ENCODE measurements at places on chromosomes 7 and 10.

DNA sequence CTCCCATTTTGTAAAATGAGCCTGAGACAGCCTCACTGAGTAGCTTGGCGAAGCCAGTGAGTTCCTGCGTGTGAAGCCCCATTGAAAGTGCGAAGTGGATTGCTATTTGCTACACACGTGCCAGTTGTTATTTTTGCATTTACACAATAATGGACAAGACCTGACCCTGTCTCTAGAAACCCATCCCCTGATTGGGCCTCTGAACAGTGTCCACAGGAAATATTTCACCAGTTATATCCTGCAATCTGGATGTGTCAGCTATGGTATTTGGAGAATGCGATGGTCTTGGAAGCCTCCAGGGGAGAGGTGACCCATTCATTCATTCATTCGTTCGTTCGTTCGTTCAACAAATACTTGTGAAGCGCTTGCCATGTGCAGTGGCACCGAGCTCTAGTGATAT, 37.1 kb downstream of the COL13A1 start:
- no peak for DNase-seq

- no peak for DNase-seq
These were observed 206.1 kb downstream of the RAMP3 start for GRCh38 chr7:45363669-45364068.

DNA sequence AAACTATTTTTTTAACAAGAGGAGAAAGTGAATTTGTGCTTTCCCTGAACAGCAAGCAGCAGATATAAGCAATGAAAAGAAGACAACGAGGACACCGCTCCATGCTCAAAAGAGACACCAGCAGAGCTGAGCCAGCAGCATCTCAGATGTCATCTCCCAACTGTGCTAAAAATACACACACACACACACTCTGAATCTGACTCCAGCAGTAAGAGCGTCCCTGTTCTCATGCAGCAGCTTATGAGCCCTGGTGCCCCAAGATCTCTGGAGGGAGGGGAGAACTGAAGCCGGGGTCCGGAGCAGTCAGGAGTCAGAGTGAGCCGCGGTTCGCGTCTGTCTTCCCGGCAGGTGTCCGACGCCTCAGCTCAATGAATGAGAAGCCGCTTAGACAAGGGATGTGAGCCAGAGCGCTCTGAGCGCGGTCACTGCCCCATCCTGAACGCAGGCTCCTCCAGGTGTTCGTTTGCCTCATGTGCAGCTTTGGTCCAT, 49.2 kb downstream of the SVIL start:
- no peak for DNase-seq

GRCh38 chr10:99461230-99461629, 30.8 kb upstream of the GOT1 start:
- DNase-seq = no peak

DNA sequence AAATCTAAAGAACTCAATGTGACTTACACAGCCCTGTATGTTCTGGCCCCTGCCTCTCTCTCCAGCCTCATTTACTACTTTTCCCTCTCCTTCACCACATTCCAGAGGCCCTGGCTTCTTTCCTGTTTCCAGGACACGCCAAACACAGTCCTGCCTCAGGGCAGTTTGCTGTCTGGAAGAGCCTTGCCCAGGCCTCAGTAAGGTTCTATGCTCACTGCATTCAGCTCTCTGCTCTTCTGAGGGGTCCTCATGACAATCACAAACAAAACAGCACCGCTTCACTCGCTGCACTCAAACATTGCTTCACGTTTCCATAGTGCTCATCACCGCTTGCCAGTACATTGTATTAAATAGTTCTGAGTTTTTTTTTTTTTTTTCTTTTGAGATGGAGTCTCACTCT, 35.1 kb upstream of the GARS1 start:
- no peak for DNase-seq

- no peak for DNase-seq
These were observed 159.7 kb downstream of the RTKN2 start for GRCh38 chr10:62108759-62109586.

DNA sequence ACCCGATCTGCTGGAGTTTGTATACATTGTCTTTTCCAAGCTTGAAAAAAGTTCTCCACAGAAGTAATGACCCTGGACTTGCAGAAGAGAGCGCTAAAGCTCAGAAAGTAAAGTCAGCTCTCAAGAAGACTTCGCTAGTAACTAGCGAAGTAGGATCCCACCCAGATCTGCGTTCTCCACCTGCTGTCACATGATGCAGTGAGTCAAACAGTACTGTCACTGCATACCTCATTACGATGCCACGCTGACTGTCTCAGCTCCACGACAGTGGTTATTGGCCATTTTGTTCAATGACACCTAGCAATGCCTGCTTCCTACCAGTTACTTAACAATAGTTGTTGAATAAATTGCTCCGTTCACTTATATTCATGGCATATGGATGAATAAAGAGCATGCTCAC, 29.7 kb upstream of the SEC61G start:
- DNase-seq = peak; percentile 75

DNA sequence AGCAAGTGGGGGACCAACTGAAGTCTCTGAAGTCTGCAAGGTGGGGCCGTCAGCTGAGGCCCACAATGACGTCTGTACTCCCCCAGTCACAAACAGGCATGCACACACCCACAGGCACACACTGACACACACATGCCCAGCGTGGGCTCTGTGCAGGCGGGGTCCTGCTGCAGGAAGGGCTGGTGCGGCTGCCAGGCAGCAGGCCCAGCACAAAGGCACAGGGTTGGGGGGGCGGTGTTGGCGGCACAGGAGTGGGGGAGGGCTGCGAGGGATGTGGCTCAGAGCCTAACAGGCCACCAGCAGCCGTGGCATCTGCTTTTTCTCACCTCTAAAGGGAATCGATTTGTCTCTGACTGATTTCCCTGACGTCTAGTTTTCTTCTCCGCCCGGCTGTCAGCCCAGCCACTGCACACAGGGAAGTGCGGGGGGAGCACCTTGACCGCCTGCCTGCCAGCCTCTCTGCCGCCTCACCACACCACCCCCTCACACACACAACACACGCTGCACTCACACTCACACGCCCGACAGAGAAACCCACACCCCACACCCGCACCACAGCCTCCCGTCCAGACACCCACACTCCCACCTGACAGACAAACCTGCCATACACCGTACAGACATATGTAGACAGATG, 43.5 kb upstream of the ZMIZ1 start:
- DNase-seq = no peak

GRCh38 chr10:131695496-131696165, 205.2 kb upstream of the PPP2R2D start:
- no peak for DNase-seq

DNA sequence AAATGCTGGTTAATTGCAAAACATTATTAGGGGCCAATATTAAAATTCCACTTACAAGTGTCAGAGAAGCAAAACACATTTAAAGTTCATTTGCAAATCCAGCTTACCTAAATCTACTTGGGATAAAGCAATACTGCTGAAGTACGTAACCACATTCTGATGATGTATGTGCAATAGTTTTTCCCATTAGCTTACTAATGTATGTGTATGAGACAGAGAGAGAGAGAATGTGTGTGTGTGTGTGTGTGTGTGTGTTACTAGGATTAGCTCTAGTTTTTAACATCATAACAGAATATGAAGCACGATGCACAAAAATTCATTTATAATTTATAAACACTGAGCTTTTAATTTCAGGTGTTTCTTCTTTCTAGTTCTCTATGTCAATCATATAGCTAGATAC, 1074.2 kb upstream of the C7orf33 start:
- no peak for DNase-seq

GRCh38 chr7:37385787-37386186, 62.9 kb downstream of the ELMO1 start:
- no peak for DNase-seq

GRCh38 chr7:18515067-18515466, 19.5 kb downstream of the HDAC9 start:
- no peak for DNase-seq

- DNase-seq = no peak
These were observed 210.3 kb downstream of the INHBA start for GRCh38 chr7:41492603-41493002.
